ENCODE measurements at places on chromosomes 7 and 10.
A peak's percentile ranks its signal among the peaks of the same experiment; 100 is the strongest.

GRCh38 chr10:115164220-115164619, 71.1 kb downstream of the ATRNL1 start:
- no peak for DNase-seq

DNA sequence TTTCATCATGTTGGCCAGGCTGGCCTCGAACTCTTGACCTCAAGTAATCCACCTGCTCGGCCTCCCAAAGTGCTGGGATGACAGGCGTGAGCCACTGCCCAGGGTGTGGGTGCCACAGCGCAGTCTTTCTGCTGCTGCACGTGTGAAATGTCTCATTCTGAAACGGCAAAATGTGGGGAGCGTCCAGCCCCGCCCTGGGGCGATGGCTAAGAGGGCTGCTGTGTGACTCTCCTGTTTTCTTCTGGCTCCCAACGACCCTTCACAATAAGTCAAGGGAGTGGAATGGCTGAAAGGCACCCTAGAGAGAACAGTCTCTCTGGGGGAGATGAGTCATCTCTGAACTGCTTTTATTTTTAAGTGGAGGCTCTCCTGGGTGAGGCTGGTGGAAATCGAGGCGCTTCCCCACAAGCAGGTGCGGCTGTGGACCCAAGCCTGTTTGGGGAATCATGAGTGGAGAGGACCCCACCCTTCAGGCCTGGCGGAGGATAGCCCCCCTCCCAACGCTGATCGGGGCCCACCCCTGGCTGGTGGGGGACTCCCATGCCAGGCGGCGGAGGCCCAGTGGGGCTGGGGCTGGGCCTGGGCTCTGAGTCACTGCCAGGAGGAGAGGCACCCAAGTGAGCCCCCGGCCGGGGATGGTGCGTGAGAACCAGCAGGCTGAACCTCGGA, 18.0 kb downstream of the ADAP1 start:
- no peak for DNase-seq

- no peak for DNase-seq
These were observed 166.7 kb upstream of the PRKCQ start for GRCh38 chr10:6746782-6747181.

- no peak for DNase-seq
These were observed 34.2 kb downstream of the PDZD8 start for GRCh38 chr10:117341061-117341460.

- DNase-seq = peak; percentile 41
These were observed 16.8 kb upstream of the CSGALNACT2 start for GRCh38 chr10:43121444-43121843.

GRCh38 chr7:41878309-41879295, 175.7 kb upstream of the INHBA start:
- no peak for DNase-seq

GRCh38 chr7:1197997-1198625, 34.6 kb upstream of the UNCX start:
- no peak for DNase-seq

- no peak for DNase-seq
These were observed 31.1 kb upstream of the HPS1 start for GRCh38 chr10:98477861-98478260.

DNA sequence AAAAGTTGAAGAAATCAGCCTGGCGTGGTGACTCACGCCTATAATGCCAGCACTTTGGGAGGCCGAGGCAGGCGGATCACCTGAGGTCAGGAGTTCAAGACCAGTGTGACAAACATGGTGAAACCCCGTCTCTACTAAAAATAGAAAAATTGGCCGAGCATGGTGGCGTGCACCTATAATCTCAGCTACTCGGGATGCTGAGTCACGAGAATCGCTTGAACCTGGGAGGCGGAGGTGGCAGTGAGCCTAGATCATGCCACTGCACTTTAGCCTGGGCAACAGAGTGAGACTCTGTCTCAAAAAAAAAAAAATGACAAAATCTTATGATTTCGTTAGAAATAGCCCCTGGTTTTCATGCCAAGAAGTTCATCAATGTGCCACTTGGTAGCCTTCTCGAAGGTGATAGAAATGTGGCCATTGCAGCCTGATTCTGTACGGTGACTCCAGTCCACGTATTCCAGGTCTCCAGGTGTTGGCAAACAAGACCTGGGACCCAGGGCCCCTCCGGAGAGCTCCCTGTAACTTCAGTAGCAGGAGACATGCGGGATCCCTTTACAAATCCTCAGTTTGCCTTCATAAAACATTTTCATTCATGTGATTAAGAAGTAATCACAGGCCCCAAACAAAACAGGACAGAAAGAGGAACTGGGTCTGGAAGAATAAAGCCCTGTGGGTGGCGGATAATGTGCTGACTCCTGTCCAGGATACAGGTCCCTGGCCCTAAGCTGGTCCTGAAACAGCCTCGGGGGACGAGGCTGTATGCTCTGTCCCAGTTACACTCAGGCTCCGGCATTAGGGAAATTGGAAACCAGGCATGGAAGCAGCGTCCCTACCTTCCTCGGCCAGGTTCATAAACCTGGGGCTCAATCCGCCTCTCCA, 207.3 kb upstream of the SH2B2 start:
- DNase-seq = no peak

DNA sequence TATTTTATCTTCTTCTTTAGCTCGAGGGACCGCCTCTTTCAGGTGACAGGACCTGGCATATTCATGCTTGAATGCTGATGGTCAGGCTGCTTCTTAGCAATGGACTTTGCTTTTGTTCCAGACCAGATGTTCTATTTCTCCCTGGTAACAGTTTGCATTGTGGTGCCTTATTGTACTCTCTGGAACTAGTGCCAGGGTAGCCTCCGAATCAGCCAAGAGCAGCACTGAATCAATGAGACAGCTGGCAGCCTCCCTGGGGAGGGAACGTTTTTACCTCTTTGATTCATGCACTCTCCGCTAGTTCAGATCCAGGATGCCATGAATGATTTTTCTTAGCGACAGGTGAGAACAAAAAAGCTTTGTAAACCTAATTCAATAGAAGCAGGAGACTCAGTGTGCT, 54.1 kb upstream of the NXPH1 start:
- no peak for DNase-seq

- DNase-seq = no peak
These were observed 195.2 kb downstream of the DOCK4 start for GRCh38 chr7:112010994-112011393.

DNA sequence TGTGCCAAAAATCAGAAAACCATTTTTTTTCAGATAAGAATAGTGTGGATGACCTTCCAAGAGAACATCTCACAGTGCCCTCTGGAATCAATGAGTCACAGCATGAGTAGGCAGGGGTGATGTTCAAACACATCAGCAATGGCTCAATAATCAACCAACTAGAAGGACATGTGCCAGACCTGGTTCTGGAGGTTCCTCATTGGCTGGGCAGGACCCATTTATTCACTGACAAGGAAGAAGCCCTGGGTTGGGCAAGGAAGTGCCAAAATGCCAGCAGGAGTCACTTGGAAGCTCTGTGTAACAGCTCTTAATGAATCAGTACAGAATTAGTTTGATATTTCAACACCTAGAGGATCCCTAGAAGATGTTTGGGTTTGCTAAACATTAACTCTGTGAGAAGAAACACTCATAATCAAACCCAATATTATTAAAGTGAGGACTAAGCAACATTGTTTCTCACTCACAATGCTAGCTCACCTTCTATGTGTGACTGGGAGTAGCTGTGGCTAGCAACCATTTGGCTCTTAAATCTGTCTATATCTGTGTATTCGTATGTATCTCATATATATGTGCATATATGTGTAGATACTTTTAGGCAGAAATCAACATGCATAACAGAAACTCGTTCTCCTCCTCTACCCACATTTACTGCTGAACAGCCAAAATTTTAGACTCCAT, 72.3 kb upstream of the APBB1IP start:
- DNase-seq = no peak

- DNase-seq = no peak
These were observed 55.8 kb downstream of the INPP5A start for GRCh38 chr10:132593389-132593788.

GRCh38 chr7:23712368-23713284, 2.6 kb downstream of the STK31 start:
- DNase-seq = no peak

DNA sequence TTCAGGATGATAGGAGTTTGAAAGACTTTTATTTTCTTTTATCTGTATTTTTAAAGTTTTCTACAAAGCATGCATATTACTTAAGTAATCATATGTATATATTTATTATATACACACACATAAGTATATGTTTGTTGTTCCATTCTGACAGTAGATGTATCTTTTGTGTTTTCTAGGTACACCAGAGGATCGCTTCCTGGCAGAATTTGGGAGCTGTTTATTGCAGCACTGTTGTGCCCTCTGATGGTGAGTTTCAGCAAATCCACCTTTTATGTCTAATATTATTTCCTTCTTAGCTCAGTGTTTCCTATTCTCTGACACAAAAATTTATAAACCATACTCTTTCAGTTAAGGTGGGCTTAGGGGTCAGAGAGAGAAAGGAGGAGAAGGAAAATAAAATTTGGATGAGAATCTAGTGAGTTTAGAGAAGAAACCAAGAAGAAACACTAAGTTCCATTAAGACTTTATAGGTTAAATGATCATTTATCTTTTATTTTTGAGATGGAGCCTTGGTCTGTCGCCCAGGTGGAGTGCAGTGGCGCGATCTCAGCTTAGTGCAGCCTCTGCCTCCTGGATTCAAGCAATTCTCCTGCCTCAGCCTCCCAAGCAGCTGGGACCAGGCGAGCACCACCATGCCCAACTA, 59.2 kb upstream of the OIT3 start:
- no peak for DNase-seq

DNA sequence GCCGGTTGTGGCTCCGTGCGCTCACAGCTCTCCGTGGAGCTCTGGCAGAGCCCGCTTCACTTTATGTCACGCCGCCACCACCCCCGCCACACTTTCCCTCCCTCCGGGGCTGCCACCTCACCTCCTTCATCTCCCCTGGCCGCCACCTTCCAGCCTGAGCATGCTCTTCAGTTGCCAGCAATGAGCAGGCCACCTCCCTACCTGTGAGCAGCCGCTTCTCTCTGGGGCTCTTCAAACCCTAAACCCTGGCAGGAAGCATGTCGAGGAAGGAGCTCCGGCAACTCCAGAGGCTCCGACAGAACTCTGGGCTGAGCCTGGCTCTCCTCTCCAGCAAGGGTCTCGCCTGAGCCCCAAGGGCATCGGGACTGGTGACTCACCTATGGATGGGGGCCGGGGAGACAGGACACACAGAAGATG, 36.7 kb downstream of the GBX1 start:
- peak; percentile 41 for DNase-seq

DNA sequence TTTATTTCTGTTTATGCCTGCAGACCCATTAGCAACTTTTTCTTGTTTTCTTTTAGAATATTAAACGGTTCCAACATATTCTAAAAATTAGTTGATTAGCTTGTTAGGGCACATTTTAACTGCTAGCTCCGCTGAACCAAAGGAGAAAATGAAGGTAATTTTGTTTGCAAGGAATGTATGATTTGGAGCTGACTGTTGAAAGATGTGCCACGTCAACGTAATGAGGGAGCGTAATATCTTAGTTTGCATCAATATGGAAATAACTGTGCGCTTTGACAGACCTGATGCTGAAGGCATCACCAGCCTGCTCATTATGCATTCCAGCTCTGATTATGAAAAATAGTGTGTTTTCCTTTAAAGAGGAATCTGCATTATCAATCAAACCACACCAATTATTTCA, 102.0 kb upstream of the CTBP2 start:
- no peak for DNase-seq

DNA sequence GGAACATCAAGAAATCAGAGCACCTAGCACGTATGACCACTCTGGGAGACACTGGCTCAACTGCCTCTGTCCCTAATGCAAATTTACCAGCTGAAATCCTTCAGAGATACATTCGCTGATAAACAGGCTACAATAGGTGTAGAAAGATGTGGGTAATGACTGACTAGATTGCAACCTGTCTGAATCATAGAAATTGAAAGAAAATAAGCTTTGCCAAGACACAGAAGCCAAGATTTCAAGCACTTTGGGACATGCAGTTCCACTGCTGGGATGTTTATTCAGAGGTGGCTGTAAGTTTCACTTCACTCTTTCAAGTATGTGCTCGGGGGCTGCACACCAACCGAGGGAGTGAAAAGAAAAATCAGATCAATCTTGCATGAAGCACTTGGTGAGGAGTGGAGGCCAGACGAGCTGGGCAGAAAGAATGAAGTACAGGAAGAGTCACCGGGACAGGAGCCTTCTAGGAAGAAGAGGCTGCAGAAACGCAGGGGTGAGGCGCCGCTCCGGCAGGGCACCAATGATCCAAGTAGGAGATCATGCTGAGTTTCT, 276.7 kb downstream of the PARD3 start:
- no peak for DNase-seq

GRCh38 chr7:112806156-112806555, 16.0 kb upstream of the TMEM168 start:
- DNase-seq = no peak

DNA sequence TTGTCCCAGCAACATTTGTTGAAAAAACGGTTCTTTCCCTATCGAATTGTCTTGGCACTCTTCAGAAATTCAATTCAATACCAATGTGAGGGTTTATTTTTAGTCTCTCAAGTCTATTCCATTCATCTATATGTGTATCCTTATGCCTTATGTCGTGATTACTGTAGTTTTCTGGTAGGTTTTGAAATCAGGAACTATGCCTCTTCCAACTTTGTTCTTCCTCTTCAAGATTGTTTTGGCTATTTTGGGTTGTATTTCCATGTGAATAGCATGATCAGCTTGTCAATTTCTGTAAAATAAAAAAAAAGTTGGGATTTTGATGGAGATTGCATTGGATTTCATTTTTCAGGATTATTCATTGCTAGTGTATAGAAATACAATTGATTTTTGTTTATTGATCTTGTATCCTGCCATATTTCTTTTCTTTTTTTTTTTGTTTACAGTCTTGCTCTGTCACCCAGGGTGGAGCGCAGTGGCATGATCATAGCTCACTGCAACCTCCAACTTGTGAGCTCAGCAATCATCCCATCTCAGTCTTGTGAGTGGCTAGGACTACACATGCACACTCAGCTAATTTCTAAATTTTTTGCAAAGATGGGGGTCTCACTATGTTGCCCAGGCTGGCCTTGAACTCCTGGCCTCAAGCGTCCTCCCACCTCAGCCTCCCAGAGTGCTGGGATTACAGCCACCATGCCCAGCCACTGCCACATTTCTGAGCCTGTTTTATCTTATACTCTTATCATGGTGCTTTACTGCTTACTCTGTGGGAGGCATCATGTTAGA, 46.2 kb upstream of the MKLN1 start:
- DNase-seq = no peak

DNA sequence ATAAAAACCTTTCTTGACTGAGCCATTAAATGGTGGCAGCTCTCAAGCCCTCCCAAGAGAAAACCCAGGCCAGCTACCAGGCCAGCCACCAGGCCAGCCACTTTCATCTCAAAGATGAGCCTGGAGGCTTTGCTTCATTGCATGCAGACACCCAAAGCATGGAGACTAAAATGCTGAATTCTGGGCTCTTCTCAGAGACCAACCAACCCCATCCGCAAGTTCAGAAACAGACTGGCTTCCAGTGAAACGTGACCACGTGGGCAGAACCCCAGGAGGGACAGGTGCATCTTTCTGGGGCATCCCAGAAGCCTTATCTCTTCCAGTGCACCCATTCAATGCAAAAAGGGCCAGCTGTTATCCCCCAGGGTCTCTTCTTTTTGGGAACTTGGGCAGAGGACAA, 20.9 kb downstream of the CHST15 start:
- no peak for DNase-seq

GRCh38 chr7:115340828-115341227, 418.9 kb downstream of the MDFIC start:
- DNase-seq = no peak

Measured in psoas muscle (tissue), 8 donors.